Adrenal gland (tissue), 19 donors: ENCODE measurements at places on chromosomes 7 and 10.

GRCh38 chr10:46048152-46048551, 2.1 kb upstream of the MSMB start:
- no peak for DNase-seq

GRCh38 chr10:48751730-48752129, 67.1 kb downstream of the WDFY4 start:
- DNase-seq, result no peak

GRCh38 chr10:26478061-26478460, 39.9 kb downstream of the APBB1IP start:
- no peak for DNase-seq

- DNase-seq, result no peak
These were observed 146.6 kb upstream of the PDE1C start for GRCh38 chr7:32216759-32217158.

DNA sequence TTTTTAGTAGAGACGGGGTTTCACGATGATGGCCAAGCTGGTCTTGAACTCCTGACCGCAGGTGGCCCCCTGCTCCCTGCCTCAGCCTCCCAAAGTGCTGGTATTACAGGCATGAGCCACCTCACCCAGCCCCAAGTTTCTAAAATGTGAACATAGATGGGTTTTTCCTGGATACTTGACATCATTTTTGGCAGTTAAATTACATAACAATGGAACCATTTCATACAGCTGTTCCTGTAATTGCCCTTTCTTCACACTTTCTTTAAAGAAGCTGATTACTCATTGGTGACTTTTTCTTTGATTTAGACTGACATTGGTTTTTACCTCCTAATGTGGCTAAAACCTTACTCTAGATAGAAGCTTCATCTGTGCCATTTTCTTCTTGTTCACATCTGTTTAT, 5.9 kb downstream of the ZKSCAN1 start:
- DNase-seq, result no peak
